ENCODE measurements at places on chromosomes 1 and 21.

- peak; percentile 67 for DNase-seq
Measured at GRCh38 chr1:245234217-245235081, 79.7 kb downstream of the KIF26B start.

GRCh38 chr1:220815409-220815808, 28.7 kb downstream of the MTARC1 start:
- DNase-seq = no peak

GRCh38 chr21:22200378-22201092, 1202.3 kb downstream of the NCAM2 start:
- DNase-seq = no peak

GRCh38 chr1:167130829-167131510, 37.1 kb downstream of the STYXL2 start:
- DNase-seq = no peak

DNA sequence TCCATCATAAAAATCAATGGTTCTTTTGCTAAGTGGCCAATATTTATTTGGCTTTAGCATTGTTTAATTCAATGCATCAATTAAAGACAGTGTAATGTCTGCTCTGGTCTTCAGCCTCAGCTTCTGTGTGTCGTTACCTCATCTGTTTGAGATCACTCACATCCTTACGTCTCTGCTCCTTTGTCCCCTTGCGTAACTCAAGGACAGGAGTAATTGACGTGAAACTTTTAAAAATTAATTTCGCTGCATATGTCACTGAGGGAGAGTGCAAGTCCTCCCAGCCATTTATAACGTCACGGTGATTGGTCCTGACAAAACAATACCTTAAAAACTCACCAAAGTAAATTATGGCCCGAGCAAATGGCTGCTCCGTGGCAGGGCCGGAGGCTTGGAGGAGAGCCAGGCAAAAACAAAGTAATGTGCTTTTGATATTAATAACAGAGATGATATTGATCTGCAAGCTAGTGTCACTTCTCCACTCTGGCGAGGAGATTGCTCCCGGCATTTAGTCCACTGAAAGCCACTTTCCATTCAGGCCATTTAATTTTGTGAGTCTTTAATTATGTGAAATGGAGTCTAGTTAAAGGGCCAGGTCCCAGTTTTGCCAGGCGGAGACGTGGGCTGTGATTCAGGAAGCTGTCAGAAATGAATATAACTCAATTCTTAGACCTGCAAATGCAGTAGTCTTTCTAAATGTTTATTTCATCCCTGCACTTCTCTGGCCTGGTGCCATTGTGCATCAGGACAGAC, 150.9 kb upstream of the POU3F1 start:
- DNase-seq = no peak
